CD4-positive, alpha-beta T cell treated with Interferon gamma for 1 hour (primary cell): ENCODE measurements at places on chromosomes 13 and 19.

DNA sequence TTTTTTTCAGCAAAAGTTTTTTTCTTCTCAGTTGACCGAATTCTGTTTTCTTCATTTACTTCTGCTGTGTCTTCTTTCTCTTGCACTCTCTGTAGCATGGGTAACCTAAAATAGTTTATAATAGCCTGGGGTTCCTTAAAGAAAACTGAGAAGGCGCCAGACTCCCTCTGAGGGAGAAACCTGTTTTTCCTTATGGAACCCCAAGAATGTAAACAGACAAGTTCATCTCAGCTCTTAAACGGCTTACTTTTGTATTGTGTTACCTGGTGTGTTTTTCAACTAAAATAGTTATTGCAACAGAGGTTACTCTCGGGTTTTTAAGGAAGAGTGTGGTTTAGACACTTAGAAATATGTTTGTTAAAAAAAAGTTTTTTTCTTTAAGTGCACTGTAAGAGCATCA, 23.8 kb upstream of the TM9SF2 start:
- DNase-seq: no peak

DNA sequence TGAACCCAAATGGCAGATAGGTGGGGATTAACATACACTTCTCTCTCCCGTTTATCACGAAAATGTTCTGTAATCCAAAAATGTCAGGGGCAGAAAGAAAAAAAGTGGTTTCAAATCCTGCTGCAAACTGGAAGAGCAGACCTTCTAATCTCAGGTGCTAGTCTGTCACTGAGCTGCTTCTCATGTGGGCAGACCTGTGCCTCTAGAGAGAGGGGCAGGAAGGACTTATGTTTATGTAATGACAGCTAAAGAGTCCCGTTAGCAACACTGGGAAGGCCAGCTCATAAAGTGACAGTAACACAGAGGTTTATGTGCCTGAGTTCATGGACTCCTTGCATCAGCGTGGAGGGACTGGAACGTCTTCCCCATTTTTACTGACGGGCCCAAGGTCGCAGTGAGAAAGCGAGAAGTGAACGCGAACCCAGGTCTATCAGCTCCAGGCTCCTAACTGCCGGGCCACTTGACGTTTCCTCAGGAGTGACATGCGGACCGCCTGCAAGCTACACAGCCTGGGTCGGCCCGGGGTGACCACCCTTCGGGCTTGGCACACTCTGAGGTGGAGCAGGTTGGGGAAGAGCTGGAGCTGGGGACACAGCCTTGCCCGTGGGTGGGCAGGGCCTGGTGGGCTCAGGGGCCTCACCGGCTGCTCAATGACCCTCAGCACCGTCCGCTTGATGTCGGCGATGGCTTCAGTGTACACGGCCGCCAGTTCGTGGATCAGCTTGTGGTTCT, 9.6 kb upstream of the RSPH6A start:
- no peak for DNase-seq

GRCh38 chr13:88919970-88920628, 1248.9 kb downstream of the SLITRK5 start:
- no peak for DNase-seq

DNA sequence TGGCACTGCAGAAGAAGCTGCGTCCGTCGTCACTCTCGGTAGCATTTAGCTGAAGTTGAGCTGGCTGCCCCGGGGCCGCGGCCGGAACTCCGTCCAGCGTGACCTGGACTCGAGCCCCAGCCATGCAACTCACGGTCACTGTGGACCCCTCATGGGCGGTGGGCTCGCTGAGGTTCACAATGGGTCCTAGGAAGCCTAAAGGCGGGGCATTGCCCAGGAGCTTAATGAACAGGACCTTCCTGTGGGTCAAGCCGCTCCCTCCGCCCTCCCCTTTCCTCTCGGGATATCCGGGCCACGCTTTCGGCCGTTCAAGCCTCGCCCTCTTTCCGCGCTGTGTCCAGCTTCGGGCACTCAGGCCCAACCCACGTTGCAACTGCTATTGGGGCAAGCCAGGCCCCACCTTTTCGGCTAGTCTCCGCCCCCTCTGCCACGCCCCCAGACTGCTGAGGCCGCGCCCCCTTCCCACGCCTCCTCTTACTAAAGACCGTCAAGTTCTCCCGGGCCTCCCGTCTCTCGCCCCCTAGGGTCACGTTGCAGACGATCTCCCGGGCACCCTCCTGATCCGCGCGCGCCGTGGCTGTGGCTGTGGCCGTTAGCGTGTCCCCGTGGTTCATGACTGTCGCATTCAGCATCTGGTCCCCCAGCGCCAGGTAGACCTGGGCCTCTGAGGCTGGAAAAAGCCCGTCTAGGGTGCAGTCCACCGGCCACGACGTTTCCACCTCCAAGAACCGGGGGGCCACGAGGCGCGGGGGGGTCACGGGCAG, 1.4 kb upstream of the RAVER1 start:
- peak; percentile 22 for DNase-seq

- no peak for DNase-seq
Observed at GRCh38 chr19:46441866-46442265, 13.1 kb upstream of the PNMA8C start.

- DNase-seq: no peak
Observed at GRCh38 chr13:48641404-48641803, 12.3 kb upstream of the CYSLTR2 start.
